ENCODE measurements at places on chromosomes 7 and 10.

DNA sequence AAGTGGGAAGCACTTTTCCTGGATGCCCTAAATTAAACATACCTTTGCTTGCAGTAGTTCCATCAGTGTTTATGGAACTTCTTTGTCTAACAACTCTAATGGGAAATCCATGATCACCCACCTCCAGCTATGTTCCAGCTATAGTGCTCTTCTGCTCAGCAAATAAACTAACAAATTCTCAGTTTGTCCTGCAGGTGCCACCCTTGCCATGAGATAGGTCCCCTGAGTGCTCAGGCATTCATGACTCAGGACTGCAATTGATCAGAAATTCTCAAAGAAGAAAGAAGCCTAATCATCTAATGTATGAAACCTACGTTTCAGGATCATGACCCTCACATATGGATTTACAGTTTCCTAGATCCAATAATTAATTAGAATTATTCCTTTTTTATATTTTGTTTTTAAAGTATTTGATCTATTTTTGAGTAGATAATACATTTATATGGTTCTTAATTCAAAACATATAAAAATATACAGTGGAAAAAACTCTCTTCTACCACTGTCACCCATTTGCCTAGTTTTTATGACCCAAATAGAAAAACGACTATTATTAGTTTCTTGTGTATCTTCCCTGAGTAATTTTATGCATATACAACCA lies 48.7 kb upstream of the DYNC1I1 start:
- DNase-seq = no peak

GRCh38 chr10:78002541-78003288 lies 26.6 kb downstream of the POLR3A start:
- no peak for DNase-seq

- no peak for DNase-seq
These were observed 125.2 kb downstream of the DOCK4 start for GRCh38 chr7:112080978-112081377.

GRCh38 chr10:28684157-28684985 lies 7.0 kb downstream of the BAMBI start:
- DNase-seq = no peak

DNA sequence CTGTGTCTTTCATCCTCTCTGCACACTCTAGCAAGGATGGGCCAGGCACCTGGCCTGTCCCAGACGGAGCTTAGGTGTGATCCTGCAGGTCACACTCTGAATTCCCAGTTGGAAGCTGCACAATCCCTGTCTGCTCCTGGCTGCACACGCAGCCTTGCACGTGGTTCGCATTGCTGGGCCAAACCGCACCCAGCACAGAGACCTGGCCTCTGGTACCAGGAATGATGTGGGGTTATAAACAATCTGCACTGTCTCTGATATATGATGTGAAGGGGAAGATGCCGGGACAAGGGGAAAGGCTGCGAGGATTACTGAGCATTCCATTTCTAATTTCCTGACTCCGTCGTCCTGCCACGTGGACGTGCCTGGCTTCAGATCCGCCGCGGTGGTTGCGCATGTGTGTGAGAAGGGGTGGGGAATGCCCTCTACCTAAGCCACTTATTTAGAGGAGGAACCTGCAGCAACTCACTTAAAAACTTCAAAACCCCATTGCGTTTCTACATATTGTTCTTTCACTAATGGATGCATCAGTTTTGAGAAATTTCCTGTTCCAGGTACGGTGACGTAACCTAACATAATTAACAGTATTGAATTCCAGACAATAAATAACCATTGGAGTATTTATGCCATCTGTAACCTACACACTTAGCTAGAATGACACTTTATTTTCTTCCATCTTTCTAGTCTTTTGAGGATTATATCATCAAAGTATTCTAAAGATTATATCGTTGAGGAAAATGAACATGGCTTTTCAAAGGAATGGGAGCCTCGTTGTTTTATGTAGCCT lies 559.7 kb upstream of the MGMT start:
- DNase-seq = no peak

GRCh38 chr7:85916016-85916415 lies 727.7 kb upstream of the GRM3 start:
- DNase-seq = no peak

DNA sequence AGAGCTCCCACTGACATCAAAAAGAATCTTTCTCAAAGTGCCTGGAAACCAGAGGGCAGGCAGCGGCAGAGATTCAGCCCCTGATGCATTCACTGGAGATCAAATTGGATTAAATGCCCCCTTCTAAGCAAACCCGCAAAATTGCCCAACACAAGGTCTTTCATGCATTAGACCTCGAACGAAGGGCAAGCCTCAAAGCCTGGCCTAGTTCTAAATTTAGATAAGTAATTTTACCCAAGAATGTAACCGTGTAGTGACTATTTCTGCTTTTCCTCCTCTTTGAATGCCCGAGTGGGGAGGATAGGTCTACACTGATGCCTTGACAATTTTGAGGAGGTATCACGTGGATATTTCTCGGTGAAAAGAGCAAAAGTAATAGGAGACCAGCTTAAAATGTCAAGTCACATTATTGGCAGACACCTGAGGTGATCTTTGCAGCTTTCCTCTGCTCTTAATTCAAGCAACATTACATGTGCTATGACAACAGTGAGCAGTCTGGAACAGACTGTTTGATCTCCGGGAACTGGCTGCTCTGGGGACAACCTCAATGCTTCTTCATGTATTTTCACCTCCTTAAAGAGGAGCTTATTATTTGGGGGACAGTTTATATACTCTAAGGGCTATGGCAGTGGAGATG lies 1263.5 kb upstream of the AUTS2 start:
- DNase-seq = no peak

DNA sequence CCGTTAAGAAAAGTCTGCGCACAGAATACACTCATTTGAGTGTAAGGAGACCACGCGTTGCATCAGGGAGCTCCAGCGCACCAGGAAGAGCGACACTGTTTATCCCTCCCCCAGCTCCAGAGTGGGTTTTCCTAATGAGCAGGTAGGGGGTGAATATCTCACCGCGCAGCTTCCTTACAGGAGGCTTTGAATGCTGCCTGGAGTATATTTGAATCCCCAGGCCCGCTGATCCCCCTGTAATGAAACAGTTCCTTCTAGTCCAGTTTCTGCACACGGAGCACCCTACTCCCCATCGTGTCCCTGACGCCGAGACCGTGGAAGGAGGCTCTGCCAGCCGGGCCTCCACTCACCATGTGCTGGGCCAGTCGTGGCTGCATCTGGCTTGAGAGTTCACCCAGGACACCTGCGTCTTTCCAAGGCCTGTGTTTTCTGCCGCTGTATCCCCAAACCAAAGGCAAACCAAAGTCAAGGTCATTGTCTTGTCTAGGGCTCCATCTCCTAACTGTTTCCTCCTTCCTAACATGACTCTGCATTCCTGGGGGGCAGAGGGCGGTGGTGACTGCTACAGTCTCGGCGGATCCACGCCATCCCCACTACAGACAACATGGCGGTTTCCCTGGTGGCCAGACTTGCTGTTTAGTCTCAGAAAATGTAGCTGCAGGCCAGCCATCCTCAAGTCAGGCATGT lies 167.8 kb downstream of the USP6NL start:
- no peak for DNase-seq

- DNase-seq = no peak
These were observed 55.6 kb upstream of the PNLIP start for GRCh38 chr10:116490028-116490662.

GRCh38 chr10:119973281-119973680 lies 80.8 kb downstream of the SEC23IP start:
- no peak for DNase-seq

- DNase-seq = no peak
These were observed 30.5 kb downstream of the JAKMIP3 start for GRCh38 chr10:132096223-132096622.

- no peak for DNase-seq
These were observed 38.9 kb downstream of the HDAC9 start for GRCh38 chr7:18534481-18534880.

GRCh38 chr7:159099711-159100231 lies 44.9 kb downstream of the VIPR2 start:
- no peak for DNase-seq

DNA sequence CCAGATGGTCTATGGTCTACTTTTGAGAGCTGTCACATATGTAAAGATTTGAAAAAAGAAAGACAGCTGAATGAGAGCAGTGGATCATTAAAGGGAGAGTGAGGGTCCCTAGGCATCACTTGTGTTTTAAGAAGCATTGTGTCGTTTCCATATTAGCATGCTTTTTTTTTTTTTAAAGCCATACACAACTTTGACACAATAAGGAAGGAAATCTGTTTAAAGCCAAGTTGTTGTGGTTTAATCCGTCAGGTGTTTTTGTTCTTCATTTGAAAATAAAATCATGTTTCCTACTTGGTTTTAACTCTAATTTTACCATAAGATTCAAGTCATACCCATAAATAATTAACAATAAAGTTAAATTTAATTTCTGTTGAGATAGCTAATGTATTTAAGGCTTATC lies 53.5 kb downstream of the MDFIC start:
- no peak for DNase-seq

DNA sequence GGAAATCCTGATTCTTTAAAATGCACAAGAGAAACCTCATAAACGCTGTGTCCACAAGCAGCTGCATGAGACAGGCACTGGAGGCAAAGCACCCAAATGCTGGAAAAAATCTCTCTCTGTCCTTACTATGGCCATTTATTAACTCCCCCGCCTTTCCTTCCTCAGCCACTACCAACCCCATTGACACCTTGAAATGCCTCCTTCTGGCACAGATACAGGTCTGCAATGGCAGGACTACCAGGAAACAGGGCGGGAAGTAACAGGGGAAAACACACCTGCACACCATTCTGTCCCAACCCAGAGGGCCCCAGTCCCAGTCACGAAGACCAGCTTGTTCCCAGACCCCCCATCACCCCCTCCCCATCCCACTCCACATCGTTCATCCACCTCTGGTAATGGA lies 224.3 kb downstream of the PARD3 start:
- no peak for DNase-seq

DNA sequence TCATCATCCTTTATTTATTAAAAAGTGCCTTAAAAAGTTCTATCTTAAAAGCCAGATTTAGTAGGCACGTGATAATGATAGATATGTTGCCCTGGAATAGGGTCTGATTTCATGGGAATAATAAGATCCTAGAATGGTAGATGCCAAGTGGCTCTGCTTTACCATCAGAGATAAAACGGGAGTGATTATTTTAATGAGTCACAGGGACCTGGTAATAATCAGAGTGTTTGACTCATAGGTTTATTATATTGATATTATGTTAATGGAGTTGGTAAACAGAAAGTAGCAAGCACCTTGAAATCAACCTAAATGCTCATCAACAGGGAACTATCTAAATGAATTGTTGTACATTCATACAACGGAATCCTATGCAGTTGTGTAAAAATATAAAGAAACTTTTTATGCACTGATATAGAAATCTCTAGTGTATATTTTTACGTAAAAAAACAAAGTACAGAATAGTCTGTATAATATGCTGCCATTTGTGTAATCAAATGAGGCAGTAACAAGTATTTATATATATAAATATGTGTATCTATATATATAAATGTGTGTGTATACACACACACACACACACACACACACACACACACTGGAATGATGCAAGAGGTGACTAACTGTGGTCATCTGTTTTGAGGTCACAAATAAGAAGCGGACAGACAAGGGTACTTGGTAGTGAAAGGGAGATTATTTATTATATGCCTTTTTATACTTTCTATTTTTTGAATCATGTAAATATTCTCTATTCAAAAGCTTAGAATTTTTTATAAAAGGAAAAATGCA lies 78.6 kb upstream of the DYNC1I1 start:
- no peak for DNase-seq

GRCh38 chr7:46169384-46169755 lies 248.3 kb upstream of the IGFBP3 start:
- DNase-seq = no peak

DNA sequence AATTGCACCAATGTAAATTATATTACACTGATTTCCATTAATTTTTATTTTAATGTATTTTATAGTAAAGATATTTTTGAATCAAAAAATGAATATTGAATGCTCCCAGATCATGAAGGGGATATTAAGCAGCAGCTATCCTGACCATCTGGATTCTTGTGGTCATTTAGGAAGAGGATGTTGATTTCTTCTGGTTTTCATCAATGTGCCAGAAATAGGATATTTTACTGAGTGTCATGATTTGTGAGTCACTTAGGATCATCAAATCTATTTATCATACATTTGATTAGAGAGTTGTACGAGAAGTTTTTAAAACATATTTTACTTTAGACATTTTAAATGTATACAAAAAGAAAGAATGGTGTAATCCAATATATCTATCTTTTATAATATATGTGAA lies 366.3 kb upstream of the CHRM2 start:
- DNase-seq = no peak

DNA sequence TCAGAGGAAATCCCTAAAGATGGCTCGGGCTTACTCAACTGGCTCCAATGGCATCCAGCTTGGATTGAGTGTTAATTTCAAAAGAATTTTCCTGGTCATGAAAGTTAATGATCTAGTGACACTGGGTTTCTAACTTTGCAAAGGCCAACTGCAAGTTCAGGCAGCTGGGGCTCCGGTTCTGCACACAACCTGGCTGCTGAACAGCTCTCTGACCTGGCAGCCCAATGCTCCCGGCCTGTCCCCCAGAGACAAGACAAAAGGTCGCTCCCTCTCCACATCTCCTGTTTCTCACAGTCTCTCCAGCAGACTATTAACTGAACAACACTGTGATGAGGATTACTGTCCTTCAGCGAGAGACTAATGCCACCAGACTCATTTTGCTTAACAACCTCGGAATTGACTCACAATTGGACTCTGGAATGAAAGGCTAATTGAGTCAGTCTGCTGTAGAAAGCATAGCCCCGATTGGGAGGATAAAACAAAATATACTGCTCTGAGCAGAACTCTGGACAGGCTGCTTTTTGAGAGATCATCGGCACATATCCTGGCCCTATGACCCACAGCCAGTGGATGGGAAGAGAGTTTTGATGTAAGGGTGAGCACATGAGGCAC lies 174.5 kb downstream of the GFRA1 start:
- no peak for DNase-seq

- DNase-seq = no peak
These were observed 2.8 kb upstream of the CDH23 start for GRCh38 chr10:71393841-71394475.

DNA sequence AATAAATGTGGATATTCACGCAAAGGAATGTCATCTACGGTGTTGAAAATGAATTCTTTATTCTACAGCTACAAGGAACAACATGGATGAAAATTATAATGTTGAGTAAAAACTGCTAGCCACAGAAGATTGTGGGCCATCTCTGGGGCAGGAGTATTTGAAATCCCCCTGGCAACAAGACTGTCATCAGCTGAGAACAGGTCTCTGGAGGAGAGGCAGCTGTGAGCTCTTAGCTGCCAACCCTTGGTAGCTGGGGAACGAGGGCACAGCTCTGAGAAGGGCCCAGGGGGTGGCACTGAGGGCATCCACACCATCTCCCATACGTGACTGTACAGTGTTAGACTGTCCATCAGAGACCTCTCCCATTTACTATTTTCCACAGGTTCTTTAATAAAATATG lies 340.1 kb upstream of the MGMT start:
- DNase-seq = no peak
